Stimulated activated memory B cell treated with anti-CD40 and anti-IgM and Interleukin-4, amounts not matched to agents 10 μg/mL and 1 μg/mL and 100 μg/mL, for 72 hours (primary cell): ENCODE measurements at places on chromosomes 6 and 20.

DNA sequence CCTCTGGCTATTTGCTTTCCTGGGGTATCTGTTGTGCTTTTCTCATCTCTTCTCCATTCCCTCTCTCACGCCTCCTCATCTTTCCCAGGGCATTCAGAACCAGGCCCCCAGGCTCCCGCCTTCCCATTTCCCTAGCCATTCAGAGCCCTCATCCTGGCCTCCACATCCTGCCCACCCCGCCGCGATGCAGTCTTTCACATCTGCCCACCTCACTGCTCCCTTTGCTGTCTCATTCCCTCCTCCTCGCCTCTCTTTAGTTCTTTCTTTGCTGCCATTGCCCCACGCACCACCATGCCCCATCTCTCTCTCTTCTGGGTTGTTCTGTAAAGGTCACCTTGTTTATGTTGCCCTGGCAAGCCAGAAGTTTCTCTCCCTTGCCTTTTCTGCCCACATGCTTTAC is 10.6 kb upstream of the AAR2 start:
- no peak for ATAC-seq

DNA sequence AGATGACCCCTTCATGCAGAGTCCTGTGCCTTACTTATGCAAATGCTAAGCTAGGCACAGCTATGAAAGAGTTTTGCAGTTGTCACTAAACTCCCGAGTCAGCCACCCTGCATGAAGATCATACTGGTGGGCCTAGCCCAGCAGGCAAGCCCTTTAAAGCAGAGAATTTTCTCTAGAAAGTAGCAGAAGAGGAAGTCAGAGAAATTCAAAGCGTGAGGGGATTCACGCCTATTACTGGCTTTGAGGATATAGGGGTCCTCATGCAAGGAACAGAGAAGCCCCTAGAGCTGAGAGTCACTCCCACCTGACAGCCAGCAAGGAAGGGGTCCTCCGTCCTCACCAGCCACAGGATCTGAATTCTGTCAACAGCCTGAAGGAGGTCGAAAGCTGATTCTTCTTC is 54.6 kb downstream of the MYB start:
- no peak for ATAC-seq

DNA sequence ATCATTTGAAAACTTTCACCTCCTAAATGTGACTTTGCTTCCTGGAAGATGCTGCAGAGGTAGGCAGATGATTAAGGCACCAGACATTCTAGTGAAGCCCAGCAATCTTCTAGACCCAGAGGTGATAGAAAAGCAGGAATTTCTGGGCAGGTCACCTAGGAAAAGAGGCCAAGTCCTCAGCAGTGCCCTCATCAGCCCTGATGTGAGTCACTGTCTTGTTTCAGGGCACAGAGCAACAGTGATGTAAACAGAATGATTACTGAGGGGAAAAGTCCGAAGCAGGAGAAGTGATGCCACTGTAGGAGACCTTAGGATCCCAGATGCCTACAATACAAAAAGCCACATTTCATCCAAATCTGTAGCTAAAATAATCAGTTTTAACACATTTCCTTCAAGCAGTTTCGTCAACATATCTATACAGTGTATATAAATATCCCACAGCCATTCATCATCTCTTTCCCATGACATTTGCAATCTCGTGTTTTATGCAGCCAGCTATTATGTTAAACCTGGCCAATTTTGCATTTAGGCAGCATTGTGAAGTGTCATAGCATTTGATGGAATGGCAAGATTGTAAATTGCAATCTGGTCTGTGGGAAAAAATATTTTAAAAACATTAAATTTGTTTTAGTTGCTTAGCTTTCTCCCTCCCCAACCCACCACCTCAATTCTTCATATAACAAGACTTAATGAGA is 401.2 kb upstream of the RNF217 start:
- no peak for ATAC-seq

GRCh38 chr6:159645640-159646039 is 47.4 kb downstream of the SOD2 start:
- no peak for ATAC-seq

- no peak for ATAC-seq
Measured at GRCh38 chr6:15001326-15001910, 244.5 kb upstream of the JARID2 start.

GRCh38 chr20:23143098-23143497 is 57.0 kb upstream of the CD93 start:
- no peak for ATAC-seq

- ATAC-seq, result no peak
Measured at GRCh38 chr20:25274891-25275812, 27.3 kb downstream of the PYGB start.

DNA sequence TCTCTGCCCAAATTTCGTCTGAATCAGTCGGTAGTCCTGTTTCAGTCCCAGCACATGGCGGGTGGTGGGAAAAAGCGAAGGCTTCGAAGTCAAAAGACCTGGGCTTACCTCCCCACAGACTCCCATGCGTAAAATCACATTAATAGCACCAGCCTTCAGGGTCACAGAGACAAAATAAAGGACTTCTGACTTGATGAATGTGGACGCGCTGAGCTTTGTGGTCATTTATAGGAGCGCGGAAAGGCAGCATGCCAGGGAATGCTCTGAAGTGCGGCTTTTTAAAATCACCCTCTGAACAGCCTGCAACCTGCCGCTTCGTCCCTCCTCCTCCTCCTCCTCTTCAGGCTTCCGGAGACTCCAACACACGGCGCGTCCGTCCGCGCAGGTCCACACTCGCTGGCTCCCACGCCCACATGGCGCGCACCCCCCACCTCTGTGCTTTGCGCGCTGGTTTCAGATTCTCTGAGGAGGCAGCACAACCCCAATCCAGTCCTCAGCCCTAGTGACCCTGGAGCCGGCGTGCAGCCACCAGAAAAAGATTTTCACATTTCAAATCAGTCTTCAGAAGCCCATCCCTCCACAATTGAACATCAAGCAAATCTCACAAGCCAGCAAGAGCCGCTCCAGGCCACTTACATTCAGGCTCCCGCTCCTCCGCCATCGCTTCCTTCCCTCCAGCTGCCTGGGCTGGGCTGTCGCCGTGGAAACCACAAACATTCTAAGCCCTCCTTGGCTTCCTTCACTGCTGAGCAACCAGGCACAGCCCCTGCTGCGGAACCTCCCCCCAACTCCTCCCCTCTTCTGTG is at the start of gene C6orf118:
TSS of gene C6orf118 (minus strand) at position 680 of the 806 bp plus-strand sequence. CDS start at position 661, 19 bp downstream.
- no peak for ATAC-seq

DNA sequence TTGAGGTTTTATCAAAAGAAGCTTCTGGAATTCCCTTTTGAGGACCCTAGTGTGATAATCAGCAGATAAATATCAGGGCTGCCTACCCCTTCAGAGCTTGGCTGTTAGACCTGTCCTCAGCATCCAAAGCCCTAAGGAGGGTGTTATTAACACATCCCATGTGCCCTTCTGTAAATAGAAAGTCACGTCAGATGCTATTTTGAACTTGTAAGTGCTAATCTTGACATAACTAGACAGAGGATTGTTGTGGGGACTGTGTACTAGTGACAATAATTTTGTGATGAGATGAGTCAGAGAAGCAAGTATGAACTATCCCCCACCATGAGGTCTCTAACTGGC is 4.9 kb upstream of the LAMA4 start:
- no peak for ATAC-seq

DNA sequence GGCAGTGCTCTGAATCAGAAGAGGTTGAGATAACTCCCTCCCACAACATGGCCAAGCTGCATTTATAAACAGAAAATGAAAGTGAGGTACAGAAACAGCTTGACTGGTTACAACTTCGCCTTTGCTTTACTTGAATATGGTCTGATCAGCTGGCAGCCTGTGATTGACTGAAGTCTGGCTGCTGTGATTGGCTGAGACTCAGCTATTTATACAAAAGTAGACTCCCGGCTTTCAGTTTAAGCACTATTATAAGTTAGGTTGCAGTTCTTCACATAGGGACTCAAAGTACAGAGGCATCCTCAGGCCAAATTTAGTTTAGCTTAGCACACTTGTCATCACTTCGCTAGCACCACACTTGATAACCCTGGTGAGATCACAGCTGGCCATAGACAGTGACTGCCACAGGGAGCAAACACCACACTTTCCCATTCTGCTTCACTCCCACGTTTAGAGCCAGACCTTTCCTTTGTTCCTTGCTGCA is 362.6 kb downstream of the EPM2A start:
- peak; percentile 85 for ATAC-seq

DNA sequence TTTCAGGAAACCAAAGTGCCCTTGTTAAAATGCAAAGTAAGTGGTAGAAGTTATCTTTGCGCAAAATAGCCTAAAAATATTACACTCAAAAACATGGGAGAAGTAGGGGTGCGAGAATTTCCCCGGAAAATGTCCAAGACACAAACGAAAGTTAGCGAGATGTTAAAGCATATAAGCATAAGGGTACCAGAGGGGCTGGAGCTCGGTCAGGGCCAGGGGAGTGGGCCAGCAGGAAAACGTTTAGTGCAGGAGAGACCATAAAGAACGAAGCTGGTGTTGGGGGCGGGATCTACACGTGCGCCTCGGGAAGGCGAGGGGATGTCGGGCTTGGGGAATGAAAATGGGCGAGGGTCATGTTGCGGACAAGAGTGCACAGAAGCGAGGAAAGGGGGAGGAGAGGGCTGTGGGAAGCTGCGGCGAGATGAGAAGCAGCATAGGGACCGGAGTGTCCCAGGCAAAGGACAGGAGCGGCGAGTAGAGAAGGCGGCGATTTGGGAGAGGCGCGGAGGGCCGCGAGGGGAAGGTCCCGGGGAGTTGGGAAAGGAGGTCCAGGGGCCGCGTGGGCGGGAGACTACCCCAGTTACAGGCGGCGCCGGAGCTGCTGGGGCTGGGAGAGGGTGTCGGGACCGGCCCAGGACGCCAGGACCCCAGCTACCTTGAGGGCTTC is 600 bp downstream of the XPO5 start:
- ATAC-seq, result no peak

DNA sequence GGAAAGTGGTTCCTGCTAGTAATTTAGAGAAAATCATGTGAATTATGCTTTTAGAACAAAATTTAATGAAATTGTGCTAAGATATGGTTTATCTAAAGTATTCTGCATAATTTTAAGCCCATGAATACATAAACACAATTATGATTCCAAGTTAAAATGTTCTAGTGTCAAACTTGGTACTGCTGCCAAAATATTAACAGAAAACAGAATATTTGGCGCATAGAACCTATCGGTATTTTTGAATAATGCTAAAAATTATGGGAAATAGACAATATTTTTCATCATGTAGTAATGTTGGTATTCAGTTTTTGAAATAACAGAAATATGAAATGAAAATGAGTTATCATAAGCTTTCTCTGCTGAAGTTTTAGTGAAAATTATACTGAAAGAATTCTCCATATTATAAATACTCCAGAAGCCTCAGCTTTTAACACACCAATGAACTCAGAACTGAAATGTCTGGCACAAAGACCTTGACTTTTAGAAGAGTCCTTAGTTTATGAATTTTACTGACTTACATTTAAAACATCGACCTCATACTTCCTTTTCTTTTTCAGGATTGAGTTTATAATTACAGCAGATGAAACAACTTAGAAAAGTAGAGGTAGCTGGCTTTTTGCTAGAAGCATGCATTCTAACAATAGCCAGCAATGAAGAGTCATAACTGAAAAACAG is 1192.3 kb upstream of the GJE1 start:
- no peak for ATAC-seq

- no peak for ATAC-seq
Measured at GRCh38 chr6:90446164-90446563, 140.7 kb downstream of the MAP3K7 start.

DNA sequence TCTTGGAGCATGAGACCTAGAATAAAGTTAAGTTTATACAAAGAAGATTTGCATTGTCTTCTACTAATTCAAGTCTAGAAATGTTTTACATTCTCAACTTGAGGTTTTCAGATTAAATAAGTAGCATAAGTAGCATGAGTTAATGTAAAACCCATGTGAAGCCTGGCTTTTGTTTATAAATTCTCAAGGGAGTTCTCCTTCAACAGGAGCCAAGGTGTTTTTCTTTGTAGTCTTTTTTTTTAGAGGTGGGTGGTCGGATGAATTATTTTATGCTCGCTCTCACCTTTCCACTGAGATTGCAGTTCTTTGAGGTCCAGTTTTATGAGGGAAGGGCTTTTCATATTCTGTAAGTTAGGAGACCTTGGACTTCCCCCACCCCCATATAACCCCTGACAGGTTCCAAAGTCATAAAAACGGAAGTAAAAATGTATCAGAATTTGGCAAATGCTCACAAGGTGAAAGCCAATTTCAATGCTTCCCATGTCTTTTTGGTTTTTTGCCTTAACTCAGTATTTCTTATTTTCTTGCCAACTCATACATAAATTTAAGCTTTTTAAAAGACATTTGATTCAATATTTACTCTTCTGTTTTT is 244.3 kb upstream of the ASCC3 start:
- ATAC-seq, result no peak

- ATAC-seq, result no peak
Measured at GRCh38 chr6:13573669-13574110, 711 bp upstream of the SIRT5 start.

DNA sequence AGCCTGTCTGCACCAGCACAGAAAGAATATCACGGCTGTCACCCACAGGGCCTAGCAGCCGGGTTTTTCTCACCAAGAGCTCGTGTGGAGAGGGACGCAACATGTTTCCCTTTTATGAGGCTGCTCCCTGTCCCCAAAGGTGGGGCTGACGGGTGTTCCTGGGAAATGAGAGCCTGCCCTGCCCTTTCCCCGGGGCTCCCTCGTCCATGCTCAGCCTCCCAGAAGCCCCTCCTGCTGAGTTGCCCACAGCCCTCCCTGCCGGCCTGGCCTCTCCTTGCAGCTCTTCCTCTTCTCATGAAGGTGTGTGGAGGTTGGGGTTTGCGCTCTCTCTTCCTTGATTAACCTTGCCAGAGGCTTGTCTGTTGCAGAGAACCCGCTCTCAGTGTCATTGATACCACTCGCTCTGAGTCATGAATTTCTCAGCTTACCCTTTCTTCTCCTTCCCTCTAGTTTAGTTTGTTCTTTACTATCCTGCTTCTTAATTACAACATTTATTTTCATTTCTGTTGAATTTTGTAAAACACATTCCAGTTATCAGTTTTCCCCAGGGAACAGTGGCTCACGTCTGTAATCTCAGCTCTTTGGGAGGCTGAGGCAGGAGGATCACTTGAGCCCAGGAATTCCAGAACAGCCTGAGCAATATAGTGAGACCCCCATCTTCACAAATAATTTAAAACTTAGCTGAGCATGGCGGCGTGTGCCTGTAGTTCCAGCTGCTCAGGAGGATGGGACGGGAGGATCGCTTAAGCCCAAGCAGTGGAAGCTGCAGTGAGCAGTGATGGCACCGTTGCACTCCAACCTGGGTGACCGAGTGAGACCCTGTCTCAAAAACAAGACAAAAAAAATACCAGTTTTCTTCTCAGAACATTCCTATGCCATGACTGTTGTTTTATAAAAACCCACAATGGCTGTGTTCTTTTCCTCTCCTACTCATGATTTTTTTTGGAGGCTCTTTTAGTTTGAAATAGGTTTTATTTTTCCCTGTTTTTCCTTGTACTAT is 103.8 kb downstream of the TMEM242 start:
- ATAC-seq, result no peak

- no peak for ATAC-seq
Measured at GRCh38 chr6:37323580-37323979, 30.2 kb upstream of the RNF8 start.

- ATAC-seq, result no peak
Measured at GRCh38 chr20:23625236-23625964, 12.4 kb downstream of the CST3 start.

- no peak for ATAC-seq
Measured at GRCh38 chr6:124436803-124437202, 525.4 kb upstream of the RNF217 start.

GRCh38 chr6:111871207-111871606 is 2.0 kb downstream of the FYN start:
- peak; percentile 6 for ATAC-seq
